ENCODE measurements at places on chromosomes 11 and 22. TPM values are rescaled to one million over a fixed set of nuclear protein-coding genes. Genes with fewer than 3 reads are reported as not detected.

Gene B3GAT1
- 0.09 TPM for polyA plus RNA-seq

Gene EFCAB6
- 0.53 TPM for polyA plus RNA-seq

Gene CHEK2
- 1.5 TPM for polyA plus RNA-seq

Gene BBOX1
- polyA plus RNA-seq, result 0.10 TPM

Gene TIMM10B
- polyA plus RNA-seq, result 13.1 TPM

Gene HSD17B12
- 29.2 TPM for polyA plus RNA-seq

Gene GLB1L3
- polyA plus RNA-seq, result not detected

Gene OR5AL1
- not detected for polyA plus RNA-seq

Gene SCN2B
- polyA plus RNA-seq, result 0.09 TPM

Gene OR4A16
- polyA plus RNA-seq, result not detected

Gene SHISA8
- polyA plus RNA-seq, result not detected

Gene TBX1
- 18.2 TPM for polyA plus RNA-seq

Gene MED17
- polyA plus RNA-seq, result 10.7 TPM

Gene LSP1
- 11.5 TPM for polyA plus RNA-seq

Gene NRGN
- 0.69 TPM for polyA plus RNA-seq

Gene DDIAS
- polyA plus RNA-seq, result 6.6 TPM

Gene CDC42EP1
- polyA plus RNA-seq, result 4.1 TPM
